ENCODE measurements at places on chromosomes 4 and X.
A peak's percentile ranks its signal among the peaks of the same experiment; 100 is the strongest.

GRCh38 chr4:37892641-37893040 is 1.8 kb downstream of the TBC1D1 start:
- peak; percentile 57 for DNase-seq

DNA sequence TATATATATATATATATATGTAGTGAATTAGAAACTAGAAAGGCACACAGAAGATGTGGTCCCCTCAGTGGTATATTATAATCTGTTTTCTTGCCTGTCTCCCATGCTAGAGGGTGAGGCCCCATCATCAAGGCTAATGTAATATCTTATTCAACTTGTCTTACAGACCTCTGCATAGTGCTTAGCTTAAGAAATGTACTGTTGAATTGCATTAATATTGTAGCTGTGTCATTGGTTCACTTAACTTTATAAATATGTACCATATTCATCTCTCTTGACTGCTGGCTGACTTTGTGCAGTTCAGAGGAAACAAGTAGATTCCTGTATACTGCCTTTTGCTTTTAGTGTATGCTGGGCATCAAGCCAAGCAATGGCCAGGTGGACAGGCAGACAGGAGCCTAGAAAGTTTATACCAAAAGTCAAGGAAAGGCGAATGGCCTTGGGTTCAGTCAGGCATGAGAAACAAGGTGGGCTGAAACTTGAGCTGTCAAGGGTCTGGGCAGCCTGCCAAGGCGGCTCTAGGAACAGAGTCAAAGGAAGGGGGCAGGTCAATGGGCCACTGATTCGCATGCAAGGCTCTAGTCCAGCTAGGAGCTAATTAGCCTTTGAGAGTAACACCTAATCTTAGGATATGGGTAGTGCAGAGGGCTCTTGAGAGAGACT is 78.8 kb upstream of the LEF1 start:
- no peak for DNase-seq

- DNase-seq, result no peak
Observed at GRCh38 chr4:183391204-183391603, 53.2 kb upstream of the CDKN2AIP start.

DNA sequence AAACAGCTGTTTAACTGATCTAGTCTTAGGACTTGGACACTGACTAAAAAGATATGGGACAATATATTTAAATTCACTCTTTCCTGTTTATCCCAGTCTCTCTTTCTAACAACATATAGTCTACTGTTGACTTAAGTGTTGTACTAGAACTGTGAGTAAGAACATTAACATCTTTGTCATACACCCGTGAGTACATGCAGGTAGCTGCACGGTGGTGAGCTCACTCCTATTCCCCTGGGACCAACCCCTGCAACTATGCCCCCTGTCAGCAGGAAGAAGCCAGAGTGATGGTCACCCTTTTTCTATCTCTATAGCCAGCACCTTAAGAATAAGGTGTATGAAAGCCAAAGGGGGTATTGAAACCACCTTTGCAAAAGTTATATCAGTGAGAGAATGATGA is 17.6 kb downstream of the TBL1X start:
- DNase-seq, result no peak

- no peak for DNase-seq
Observed at GRCh38 chr4:115126491-115126890, 13.1 kb upstream of the NDST4 start.

GRCh38 chrX:39903937-39904336 is 193.8 kb downstream of the BCOR start:
- DNase-seq, result no peak

DNA sequence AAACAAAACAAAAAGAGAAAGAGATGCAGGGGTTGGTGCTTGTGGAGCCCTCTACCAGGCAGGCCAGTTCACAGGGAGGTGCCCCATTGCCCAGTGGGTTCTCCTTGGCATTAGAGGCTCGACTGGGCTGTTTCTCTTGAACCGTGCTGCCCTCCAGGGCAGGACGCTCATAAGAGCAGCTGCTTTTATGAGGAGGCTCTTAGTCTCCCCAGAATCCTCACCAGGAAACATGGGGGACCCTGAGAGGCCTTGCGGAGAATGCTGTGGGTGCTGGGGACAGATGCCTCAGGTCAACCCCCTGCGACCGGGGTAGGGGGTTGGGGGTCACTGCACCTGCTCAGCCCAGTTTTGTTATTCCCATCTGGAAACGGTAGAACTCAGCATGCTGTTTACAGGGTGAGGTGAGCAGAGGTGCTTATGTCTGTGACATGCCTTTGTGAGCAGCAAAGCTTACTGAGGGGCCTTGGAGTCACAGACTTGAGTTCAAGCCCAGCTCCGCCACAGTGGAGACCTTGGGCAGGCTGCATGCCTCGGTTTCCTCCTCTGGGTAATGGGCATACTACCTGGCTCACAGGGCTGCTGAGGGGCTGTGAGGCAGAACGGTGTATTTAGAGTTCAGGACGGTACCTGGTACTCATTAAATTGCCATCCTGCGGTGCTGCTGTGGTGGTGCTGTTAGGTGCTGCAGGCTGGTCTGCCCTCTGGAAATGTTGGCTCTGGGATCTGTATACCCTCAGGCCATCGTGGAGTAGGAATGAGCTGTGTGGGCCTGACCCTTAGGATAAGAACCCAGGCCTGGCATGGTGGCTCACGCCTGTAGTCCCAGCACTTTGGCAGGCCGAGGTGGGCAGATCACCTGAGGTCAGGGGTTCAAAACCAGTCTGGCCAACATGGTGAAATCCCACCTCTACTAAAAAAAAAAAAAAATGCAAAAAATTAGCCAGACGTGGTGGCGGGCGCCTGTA is 5.7 kb downstream of the TBC1D14 start:
- DNase-seq, result no peak

DNA sequence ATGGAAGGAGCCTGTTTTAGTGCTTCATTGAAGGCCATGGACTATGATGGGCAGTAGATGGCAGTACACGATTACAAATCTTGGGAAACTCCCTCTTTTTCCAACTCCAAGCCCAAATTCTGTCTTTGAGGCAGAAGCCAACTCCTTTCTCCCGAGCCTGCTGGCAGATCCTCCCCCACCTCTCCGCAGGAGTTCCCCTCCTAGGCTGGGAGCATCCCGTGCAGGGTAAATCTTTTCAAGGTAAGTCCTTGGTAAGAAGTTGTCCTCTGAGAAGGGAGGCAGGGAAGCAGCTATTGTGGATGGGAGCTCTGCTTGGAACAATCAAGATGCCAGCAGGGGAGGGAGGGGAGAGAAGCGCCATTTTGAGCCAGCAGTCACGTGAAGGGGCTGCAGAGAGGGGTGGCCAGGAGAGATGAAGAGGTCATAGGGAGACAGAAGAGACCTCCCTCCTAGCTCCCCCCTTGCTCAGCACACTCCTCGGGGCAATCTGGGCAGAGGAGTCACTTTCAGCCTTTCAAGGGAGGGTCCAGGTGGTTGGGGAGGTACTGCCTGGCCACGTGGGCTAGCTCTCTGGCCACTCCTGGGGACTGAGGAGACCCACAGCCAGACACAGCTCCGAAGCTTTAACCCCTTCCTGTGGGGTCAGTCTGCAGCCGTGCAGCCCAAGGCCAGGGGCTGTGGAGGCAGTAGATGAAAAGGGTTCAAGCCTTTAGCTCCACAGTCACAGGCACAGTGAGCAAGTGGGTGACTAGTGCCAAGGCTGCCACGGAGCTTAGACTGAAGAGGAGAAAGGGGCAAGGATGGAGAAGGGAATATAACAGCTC is 9.6 kb downstream of the CC2D2A start:
- DNase-seq, result peak; percentile 5

DNA sequence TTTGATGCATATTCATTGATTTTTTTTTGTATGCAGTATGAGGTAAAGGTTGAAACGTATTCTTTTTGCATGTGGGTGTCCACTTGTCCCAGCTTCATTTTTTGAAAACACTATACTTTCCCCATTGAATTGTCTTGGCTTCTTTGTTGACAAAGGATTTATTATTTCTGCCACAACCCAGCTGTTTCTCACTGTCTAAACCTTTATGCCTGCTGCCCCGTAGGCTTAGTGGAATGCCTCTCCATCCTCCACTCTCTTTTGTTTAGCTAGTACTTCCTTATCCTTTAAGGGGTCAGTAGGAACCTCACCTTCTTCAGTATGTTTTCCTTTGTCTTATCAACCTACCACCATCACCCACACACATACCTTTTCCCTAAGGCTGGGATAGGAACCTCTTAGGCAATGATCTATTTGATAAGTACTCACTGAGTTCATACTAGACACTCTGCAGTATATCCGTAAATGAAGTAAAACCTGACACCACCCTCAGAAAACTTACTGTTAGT is 8.5 kb downstream of the FMR1 start:
- DNase-seq, result no peak

DNA sequence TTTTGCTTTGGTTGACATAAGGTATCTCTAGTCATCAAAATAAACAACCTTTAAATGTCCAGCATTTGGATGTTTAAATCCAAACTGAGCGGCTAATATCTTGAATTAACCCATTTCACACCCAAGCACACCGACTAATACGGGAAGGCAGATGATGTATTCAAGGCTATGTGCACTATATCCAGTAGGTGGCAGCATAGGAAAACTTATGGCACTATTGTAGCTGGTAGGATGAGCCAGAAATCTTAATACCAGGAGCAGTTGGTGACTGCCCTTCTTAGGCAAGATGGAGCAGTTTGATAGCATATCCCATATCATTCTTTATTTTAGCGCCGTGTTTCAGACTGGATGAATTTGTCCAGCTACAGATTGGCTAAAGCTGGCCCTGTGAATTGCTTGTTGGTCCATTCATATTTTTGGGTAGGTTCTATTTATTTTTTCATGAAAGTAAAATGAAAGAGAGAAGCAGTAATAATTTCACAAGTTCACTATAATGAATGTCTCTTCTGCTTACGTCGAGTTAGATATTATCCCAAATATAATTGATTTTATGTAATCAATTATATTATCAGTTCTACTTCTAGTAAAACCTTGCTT is 24.4 kb downstream of the UCHL1 start:
- no peak for DNase-seq

DNA sequence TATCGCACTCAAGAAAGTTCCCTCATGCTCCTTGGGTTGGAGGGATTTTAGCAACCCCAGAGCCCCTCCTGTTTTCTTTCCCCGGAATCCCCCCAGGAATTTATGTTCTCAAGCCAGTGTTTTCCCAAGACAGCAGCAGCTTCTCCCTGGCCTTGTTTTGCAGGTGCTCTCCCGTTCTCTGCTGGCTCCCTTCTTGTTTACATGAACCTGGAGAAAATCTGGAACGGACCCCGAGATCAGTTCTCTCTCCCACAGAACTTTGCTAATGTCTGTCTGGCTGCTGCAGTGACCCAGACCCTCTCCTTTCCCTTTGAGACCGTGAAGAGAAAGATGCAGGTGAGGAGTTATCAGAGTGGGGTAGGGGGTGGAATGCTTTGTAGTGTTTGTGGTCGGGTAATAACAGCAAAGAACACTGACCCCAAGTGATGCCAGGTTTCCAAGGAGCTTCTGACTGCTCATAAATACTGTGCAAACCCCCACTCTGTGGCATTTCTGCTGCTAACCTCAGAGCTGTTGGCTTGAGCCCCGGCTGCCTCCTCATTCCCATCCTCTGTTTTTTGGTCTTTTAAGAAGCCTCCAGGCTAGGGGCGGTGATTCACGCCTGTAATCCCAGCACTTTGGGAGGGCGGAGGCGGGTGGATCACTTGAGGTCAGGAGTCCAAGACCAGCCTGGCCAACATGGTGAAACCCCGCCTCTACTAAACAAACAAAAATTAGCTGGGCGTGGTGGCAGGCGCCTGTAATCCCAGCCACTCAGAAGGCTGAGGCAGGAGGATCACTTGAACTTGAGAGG is 11.1 kb downstream of the SLC25A43 start:
- DNase-seq, result no peak

DNA sequence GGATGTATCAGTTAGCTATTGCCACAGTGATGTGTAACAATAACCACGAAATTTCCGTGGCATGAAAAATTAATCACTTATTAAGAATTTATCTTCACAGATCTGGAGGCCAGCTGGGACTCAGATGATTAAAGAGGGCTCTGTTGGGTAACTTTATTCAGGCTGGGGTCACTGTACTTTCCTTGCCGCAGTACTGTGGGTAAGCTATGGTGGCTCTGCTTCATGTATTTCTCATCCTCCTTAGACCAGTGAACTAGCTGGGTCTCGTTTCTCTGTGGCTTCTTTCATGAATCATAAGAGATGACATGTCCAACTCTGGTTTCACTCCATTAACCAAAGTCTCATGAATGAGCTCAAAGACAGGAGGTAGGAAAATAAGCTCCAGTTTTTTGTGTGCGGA is 13.5 kb downstream of the TEX13B start:
- no peak for DNase-seq

GRCh38 chr4:69546134-69546765 is 50.5 kb upstream of the UGT2B4 start:
- no peak for DNase-seq

GRCh38 chr4:40409835-40410234 is 74.7 kb downstream of the CHRNA9 start:
- no peak for DNase-seq

GRCh38 chr4:187158003-187158402 is 434.3 kb upstream of the FAT1 start:
- no peak for DNase-seq

- DNase-seq, result no peak
Observed at GRCh38 chr4:80393970-80394250, 58.4 kb downstream of the CFAP299 start.

DNA sequence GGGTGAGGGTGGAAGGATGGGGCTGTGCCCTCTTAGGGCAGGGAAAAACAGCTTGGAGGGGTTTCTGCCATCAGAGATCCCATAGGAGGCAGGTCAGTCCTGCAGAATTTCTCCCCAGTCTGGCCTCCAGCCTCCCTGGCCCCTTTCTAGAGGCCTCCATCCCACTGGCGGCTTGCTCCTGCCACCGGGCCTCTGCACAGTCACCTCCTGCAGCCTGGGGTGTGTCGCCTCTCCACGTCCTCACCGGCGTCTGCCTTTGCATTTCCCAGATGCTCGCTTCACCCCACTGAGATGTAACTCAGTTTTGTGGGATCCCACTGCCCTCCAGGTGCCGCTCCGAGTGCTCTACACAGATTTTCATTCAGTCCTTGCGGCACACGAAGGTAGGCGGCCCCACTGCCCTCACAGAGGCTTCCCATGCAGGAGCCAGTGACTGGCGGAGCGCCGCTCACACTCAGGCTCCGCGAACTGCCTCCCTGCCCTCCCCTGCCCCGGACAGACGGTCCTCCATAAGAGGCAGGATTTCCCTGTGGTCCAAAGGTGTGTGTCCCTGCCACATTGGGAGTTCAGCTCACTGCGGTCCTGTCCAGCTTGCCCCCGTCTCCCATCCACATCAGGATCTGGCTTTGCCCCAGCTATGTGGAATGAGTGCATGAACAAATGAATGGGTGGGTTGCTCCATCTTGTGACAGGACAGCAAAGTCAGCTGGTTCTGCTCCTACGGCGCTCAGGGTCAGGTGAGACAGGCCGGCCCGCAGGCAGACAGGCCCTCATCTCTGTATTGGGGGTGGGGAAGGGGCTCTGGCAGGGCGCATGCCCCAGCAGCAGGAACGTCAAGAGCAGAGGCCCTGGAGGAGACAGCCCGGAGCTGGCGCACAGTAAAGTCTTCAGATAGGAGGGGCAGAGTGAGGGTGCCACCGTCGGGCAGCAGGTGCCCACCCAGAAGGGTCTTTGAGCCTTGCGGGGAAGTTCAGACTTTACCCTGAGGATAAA is 2.7 kb upstream of the TMEM271 start:
- no peak for DNase-seq

- no peak for DNase-seq
Observed at GRCh38 chr4:94409962-94410361, 41.8 kb upstream of the PDLIM5 start.

All from GM12864 (cell line).